CD4-positive, alpha-beta T cell treated with Interleukin-6 at 100 ng/mL for 8 hours (primary cell): ENCODE measurements at places on chromosomes 5 and 9.
A peak's percentile ranks its signal among the peaks of the same experiment; 100 is the strongest.

- no peak for DNase-seq
Measured at GRCh38 chr5:1468629-1469527, 23.6 kb upstream of the SLC6A3 start.

DNA sequence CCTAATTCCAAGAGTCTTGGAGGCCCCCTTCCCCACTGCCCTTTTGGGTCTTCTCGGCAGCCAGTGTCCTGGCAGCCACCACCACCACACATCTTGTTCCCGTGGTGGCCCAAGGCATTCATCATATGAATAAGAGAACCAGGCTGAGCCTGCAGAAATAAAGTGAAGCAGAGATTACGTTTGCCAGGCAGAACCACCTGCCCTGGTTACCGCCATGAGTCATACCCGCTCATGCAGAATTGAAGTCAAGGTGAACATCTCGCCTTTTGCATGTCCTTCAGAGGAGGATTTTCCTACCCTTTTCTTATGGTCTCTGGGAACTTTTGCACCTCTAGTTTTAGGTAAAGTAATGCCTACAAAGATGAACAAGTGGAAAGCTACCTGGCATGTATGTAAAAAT, 119.5 kb upstream of the LMX1B start:
- DNase-seq, result no peak

DNA sequence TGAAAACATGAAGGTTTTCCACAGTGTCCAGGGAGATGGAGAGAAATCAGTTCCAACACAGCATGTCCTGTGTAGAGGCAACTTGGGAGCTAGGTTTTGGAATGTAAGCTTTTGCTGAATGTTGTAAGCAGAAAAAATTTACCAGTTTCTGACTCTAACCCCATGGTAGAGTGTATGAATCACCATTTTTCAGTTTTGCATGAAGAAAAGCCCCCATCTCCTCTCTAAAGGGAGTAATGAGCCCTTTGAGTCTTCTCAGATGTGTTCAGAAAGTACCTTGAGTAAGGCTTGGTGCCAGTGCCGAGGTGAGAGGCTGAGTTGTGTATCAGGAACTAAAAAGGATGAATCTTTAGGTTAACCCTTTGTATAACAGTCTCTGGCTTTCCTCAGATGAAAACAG, 96.2 kb downstream of the ADRB2 start:
- DNase-seq, result no peak

GRCh38 chr9:135228983-135229625, 141.6 kb downstream of the OLFM1 start:
- no peak for DNase-seq

DNA sequence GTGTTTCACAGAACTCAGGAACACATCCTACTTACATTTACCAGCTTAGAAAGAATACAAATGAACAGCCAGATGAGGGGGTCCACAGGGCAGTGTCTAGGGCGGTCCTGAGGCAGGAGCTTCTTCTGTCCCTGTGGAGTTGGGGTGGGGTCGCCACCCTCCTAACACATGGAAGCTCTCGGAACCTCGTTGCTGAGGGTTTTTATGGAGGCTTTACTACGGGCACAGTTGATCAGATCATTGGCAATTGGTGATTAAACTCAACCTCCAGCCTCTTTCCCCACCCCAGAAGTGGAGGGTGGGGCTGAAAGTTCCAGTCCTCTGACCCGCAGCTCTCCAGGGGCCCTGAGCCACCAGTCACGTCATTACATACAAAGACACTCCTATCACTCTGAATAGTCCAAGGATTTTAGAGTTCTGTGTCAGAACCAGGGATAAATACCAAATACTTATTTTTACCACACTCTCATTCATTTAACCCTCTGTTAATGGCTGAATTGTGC, 156.9 kb downstream of the COL23A1 start:
- no peak for DNase-seq

- DNase-seq, result no peak
Measured at GRCh38 chr5:8844847-8845246, 701.0 kb downstream of the SEMA5A start.

DNA sequence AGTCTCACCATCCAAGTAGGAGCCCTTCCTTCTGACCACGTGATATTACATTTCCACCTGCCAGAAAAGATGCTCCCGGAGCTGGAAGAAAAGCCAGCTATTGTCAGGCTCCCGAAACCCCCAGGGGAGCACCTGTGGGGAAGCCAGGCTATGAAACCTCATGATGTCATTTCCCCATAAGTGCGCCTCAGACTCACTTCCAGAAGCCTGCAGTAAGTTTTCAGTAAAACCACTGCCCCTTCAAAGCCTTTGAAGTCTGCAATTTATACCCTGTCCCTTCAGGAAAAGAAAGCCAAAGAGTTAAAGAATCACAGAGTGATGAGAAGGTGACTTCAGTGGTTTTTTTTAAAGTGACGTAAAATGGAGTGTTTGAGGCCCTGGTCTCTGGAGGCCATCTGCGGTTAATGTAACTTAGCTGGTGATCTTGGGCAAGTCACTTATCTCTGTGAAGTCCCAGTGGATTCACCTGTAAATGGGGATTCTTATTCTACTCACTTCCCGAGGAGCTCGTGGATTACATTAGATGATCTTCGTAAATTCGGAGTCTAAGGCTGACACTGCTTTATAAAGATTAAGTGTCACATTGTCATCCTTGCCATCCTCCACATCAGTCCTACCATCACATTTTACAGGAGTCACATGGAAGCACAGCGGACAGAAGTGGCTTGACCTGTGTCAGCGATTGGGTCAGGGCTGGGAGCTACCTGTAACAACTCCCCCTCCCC, 2.6 kb upstream of the SEMA6A start:
- DNase-seq, result no peak

- no peak for DNase-seq
Measured at GRCh38 chr5:1068204-1068894, 43.5 kb downstream of the SLC12A7 start.

DNA sequence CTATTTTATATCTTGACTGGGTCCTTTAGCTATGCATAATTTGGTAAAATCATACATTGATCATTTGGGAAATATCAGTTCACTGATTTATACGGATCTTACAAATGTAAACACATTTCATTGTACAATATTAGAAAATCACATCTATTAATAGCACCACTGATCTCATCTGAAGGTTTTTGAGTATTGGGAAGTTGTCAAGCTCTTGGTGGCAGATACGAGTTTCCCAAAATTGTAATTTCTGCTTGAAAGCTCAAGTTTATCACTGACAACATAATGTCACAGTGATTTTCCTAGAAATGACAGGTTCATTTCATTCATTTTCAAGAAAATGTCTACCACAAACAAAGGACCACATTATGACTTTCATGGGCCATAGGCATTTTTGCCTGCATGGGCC, 3.0 kb upstream of the MACROH2A1 start:
- DNase-seq, result no peak

DNA sequence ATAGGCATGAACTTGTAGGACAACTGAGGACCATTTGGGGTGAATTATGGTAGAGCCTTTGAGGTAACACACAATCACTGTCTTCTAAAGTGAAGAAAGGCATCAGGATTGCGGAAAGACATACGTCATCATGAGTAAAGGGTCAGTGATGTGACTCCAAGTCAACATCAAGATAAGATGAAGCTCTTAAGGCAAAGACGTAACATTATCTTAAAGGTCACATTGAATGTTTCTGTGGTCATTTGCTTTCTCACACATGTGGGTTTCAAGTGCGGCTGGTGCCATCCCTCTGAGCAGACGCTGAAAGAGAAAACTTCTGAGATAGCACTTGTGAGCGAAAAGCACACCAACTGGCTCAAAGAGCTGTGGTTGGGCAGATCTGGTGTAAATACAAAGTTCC, 63.3 kb upstream of the GRAMD2B start:
- no peak for DNase-seq

- DNase-seq, result no peak
Measured at GRCh38 chr9:72996114-72996513, 43.3 kb upstream of the ALDH1A1 start.

GRCh38 chr9:112503170-112503569, 16.5 kb downstream of the KIAA1958 start:
- DNase-seq, result no peak

GRCh38 chr5:97764700-97765099, 581.7 kb upstream of the RIOK2 start:
- DNase-seq, result no peak

- DNase-seq, result no peak
Measured at GRCh38 chr5:121031491-121031890, 567.4 kb downstream of the PRR16 start.

DNA sequence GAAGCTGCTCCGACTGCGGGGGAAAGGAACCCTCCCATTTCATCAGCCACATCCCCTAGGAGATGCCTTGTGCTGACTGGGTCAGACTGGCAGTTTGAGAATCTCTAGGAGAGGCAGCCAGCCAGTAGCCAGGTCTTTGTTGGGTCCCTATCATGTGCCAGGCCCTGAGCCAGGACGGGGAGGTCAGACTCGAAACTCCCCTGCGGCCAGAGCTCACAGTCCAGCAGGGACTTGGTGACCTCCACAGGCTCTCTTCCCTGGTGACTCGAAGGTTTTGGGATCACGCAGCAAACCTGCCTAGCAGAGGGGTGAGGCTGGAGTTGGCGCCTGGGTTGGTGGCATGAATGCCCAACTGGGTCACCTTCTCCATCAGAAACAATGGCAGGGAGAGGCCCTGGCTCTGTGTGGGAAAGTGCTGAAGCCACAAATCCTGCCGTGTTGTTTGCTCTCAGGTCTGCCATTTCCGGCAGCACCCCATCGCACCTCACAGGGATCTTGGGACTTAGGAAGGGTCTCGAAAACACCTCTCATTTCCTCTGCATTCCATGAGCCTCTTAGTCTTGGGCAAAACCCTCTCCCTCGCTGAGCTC, 14.4 kb upstream of the ORM1 start:
- DNase-seq, result no peak

DNA sequence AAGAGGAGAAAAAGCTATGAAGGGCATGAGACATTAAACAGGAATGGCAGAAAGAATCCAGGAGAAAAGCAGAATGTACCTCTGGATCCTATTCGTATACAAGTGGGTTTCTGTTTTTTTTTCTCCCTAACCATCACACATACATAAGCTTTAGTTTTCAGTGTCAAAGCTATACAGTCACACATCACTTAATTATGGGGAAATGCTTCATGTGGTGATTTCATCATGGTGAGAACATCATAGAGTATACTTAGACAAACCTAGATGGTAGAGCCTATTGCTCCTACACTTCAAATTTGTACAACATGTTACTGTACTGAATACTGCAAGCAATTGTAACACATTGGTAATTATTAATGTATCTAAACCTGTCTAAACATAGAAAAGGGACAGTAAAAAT, 290.6 kb downstream of the AOPEP start:
- no peak for DNase-seq

GRCh38 chr5:151097820-151098767, 17.3 kb upstream of the TNIP1 start:
- DNase-seq, result no peak

DNA sequence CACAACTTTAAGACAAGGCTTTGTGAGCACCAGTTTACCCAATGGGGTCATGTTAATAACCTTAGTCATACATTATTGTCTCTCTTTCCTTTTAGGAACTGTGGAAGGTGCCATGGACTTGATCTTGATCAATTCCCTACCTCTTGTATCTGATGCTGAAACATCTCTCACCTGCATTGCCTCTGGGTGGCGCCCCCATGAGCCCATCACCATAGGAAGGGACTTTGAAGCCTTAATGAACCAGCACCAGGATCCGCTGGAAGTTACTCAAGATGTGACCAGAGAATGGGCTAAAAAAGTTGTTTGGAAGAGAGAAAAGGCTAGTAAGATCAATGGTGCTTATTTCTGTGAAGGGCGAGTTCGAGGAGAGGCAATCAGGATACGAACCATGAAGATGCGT, 48.7 kb downstream of the TEK start:
- no peak for DNase-seq

- DNase-seq, result no peak
Measured at GRCh38 chr5:128701301-128701700, 163.3 kb upstream of the FBN2 start.

GRCh38 chr5:10201223-10201868, 48.3 kb downstream of the ATPSCKMT start:
- DNase-seq, result no peak

GRCh38 chr9:93058355-93059010, at the start of gene SUSD3:
SUSD3 (plus strand) TSS chr9:93058701; CDS start chr9:93058743, 42 bp downstream.
- DNase-seq, result peak; percentile 72

DNA sequence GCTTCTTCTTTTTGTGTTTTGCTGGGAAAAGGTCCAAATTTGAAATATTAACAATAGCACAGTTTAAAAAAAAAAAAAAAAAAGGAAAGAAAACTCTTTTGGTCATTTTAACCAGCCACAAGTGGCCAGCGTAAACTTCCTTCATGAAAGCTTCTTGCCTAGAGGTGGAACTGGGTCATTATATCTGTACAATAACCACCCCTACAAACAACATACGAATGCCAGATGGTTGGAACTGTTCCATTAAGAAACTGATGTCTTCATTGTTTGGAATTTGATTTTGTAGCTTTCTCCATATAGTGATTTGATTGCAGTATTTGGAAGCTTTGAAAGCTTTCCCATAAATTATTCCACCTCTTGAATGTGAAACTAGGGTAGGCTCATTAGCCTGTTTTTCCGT, 18.3 kb upstream of the LPAR1 start:
- DNase-seq, result no peak

DNA sequence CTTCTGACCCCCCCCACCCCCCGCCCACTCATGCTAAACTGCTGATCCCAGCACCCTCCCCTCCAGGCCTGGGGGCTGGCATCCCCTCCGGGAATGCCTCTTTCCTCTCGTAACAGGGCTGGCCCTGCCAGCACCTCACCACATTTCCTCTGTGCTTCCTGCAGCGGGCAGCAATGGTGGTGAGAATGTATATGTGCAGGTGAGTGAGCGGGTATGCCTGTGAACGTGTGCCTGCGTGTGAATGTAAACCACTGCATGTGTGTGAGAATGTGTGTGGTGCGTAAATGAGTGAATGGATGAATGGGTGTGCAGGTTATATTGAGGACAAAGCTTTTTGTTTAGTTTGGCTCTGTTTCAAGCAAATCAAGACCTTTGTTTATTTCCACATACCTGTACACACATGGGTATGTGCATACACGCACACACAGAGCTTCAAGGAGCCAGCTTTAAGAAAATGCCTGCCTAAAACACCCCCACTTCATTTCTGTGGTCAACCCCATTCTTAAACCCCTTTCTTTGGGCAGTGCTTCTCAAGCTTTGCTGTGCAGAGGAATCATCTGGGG, 95.7 kb upstream of the SHB start:
- DNase-seq, result no peak

DNA sequence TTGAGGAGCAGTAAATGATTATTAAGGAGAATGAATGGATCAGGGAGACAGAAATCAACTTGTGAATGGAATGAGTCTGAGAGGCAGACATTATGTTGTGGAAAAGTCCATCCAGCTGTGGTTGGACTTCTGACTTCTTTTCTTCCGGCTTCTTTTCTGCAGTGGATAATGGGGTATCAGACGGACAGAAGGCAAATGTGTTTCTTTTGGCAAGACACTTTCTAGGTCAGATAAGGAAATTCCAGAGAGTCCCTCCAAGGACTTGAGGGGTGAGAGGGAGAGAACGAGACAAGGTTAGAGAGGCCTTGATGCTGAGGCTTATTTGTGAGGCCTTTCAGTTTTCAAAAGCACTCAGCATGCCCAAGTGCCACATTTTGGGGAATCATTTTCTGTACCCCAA, 17.1 kb upstream of the GRHPR start:
- DNase-seq, result no peak

GRCh38 chr9:78918976-78919375, 622.1 kb downstream of the PSAT1 start:
- no peak for DNase-seq
